Putamen (tissue), 1 donor: ENCODE measurements at places on chromosomes 4 and X.

DNA sequence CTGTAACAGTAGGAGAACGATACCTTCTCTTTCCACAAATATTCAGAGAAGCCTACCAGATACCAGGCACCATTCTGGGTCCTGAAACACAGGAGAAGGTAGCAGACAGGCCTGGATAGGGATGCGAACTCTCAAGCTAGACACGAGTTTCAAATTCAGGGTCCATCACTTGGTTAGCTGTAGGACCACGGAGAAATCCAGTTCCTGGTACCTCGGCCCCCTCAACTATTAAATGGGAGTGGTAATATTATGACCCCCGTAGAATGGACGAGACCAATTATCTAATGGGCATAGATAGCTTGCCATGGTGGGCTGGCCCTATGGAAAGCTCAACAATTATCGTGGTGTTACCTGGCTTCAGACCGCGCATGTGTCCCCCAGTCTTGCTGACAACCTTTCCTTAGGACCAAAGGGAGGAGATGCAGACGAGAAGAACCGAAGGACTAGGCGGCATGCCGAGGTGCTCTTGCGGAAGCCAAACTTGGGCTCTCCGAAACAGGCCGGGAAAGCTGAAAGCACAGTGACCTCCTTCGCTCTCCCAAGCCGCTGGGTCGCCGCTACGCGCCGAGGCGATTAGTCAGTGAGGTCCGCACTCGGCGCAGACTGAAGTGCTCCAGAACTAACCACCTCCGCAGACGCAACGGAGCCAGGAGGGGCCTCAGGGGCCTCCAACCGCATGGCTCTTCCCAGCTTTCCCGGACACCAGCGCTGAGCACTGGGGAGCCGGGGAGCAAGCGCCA is 19.6 kb downstream of the NKX3-2 start:
- DNase-seq, result no peak

DNA sequence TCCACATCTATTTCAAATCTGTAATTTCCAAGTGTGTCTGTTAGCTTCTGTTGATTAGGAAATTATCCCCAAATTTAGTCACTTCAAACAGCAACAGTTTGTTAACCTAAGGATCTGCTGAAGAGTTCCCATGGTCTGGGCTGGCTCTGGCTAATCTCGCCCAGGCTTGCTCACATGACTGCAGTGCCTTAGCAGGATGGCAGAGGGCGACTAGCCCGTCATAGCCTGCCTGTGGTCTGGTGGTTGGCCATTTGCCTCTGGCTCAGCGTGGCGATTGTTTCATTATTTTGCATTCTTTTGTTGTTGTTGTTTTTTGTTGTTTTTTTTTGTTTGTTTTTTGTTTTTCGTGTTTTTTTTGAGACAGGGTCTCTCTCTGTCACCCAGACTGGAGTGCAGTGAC is 264.0 kb downstream of the TRIML1 start:
- DNase-seq, result no peak

GRCh38 chr4:169252339-169253112 is 18.2 kb downstream of the SH3RF1 start:
- DNase-seq, result no peak

DNA sequence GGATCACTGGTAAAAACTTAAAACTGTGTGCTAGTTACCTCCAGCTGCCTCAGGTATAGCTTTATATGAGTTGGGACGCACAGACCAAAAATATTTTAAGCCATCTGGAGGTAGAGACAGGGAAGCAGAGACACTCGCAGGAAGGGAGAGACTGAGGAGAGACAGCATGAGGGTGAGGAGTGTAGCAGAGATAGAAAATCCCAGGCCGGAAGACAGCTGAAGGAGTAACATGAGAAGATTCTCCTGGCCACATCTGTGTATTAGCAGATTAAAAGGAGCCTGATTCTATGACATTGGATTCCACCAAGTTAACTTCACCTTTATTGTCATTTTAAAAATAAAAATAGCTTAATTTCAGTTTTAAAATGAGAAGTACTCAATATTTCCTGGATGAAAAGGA is 84.3 kb downstream of the PDLIM5 start:
- DNase-seq, result no peak

GRCh38 chr4:86720508-86721068 is 126.5 kb downstream of the PTPN13 start:
- DNase-seq, result peak; percentile 47

DNA sequence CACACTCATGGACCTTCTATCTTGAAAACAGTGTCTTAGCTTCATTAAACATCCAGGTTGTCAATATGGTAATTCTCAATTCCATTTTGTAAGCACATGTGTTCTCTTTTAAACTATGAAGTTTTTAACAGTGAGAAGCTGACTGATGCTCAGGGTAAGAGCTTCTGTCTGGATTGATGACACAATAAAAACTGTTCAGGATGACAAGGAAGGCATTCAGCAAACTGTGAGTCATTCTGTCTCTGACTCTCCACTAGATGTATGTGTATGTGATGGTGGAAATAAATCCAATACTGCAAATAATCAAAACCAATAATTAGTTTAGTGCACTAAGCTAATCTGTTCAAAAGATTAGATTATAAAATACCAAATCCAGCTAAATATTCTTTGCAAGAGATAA is 115.3 kb upstream of the ARX start:
- DNase-seq, result no peak

- DNase-seq, result no peak
These were observed 4.7 kb downstream of the USP51 start for GRCh38 chrX:55484948-55485347.
